ENCODE measurements at places on chromosomes 3 and 15. TPM values are rescaled to one million over a fixed set of nuclear protein-coding genes. Genes with fewer than 3 reads are reported as not detected.
A peak's percentile ranks its signal among the peaks of the same experiment; 100 is the strongest.

DNA sequence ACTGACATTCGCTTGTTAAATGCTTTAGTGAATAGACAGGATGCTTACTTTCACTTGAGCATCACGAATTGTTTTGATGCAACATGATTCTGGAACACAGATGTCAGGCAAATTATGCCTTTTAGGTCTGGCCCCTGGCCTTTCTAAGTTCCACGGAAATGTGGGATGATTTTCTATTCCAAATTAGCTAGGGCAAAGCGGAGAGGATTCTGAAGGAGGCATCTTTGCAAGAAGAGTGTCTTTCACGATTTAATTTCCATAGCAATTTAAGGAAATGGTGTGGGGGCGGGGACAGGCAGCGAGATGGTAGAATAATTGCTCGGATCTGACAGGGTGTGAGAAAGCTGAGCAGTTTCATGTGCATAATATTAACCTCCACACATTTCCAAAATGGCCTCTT, 238.5 kb upstream of the KCNMB2 start:
- no peak for DNase-seq

Gene ERICH6
- not detected for polyA plus RNA-seq

GRCh38 chr3:152309031-152309430, 40.3 kb downstream of the MBNL1 start:
- no peak for DNase-seq

DNA sequence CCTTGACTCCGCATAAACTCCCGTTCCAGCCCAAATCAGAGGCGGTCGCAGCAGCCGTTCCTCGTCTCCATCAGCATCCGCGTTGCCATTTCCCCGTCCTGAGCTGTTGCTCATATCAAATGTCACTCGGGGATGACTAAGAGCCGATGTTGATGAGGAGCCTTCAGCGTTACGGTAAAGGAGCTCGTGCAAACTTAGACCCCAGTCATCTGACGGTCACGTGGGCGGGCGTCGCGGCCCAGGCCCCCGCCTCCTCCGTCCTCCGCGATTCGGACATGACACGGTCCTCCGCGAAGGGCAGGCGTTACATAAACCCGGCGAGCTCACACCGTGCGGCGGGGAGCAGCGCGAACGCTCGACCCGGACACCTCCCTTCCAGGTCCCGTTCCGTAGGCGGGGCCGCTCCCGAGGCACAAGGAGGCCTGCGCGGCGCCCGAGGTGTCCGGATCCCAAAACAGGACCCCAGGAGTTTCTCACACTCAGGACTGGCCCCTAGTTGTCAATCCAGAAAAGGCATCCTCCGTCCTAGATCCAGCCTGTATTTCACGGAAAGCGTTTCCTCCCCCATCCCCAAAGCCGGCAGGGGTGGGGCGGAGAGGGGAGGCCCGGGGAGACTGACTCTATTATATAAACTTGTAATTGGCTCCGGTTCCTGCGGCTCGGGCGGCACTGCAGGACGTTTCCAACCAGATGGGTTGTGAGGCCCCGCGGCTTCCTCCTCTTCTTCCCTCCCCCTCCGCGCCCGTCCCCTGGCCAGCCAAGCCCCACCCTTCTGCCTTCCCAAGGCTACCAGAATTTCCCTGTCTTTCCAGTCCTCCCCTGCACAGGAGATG, 100.0 kb upstream of the IGF1R start:
- peak; percentile 23 for DNase-seq

Gene SLC12A1
- not detected for polyA plus RNA-seq

- no peak for DNase-seq
These were observed 293.1 kb downstream of the GBE1 start for GRCh38 chr3:81468391-81468790.

Gene ANKUB1
- not detected for polyA plus RNA-seq

DNA sequence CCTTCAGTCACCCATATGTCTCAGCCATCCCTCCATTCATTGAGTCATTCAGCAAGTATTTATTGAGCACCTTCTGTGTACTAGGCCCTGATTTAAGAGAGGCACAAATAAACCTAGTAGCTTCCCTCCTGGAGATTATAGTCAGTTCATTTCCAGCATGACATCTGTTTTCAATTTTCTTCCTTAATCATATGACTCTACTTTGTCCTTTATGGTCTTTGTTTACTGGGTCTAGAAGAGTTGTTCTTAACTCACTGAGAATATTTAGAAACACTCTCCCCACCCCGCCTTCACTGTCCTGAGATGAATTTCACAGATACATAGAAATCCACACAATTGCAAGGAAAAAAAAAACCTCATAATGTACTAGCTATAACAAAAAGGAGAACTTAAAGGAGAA, 44.8 kb upstream of the ADAMTS9 start:
- no peak for DNase-seq

- no peak for DNase-seq
These were observed 1.9 kb upstream of the MYZAP start for GRCh38 chr15:57589754-57590153.

GRCh38 chr3:46098319-46098761, 71.1 kb upstream of the XCR1 start:
- DNase-seq = peak; percentile 34
